ENCODE measurements at places on chromosomes 3 and 15.

DNA sequence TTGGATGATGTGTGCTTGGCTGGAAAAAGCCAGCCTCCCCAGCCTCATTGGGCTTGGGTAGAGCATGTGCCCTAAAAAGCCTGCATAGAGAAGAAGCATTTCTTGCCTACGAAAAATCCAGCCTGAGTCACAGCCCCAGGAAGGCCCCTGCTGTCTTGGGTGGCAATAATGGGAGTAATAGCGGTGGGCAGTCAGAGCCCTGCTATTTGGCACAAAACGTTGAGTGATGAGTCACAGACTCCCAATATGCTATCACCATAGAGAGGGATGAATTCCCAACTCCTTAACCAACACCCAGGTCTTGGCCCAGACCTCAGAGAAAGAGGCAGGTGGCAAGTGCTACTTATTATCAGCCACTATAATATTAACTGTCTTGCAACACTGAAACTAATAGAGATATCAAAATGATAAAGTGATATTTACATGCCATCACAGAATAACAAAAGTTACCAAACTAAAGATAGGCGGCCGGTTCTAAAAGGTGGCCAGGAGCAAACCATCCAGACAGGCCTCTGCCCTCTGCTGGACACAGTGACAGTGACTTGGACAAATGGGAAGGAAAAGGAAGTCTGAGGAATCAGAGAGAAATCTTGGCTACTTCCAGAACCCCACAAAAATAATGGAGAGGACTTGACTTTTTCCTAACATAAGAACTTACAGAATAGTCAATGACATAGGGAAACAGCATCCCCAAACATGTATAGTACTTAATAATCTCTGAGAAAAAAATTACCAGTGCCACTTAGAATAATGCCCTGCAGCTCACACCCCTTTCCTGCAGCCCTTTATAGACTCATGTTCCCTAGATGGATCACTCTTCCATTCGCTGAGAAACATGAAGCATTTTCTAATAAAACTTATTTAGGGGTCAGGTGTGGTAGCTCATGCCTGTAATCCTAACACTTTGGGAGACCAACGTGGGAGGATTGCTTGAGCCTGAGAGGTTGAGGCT lies 51.9 kb upstream of the MUC13 start:
- DNase-seq = no peak

DNA sequence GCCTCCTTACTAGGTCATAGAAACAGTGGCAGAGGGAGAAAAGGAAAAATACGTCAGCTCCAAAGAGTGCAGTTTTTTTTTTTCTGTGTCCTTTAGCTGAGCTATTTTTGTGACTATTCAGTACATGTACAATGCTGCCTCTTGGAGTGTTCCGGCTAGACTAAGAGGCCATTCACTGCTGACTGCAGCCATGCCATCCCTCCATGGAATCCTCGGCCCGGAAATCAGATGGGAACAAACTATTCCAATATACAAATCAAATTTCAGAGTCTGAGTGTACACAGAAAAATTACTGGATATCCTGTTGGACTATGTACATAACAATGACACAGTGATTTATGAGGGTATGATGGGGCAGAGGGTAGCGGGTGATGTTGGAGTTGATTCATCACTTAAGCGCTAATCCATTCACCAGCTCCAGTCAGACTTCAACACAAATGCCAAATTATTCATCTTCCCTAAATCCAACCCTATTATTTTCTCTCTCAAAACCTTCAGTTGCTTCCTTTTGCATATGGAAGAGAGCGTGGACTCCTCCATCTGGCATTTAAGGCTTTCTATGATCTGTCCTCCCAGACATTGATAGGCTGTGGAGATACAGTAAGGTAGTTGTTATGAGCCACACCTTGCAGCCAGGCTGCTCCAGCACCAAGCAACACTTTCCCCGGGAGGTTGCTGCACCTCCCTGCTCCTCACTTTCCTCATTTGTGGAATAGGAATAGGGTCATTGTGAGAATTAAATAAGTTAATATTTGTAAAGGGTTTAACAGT lies 109.1 kb downstream of the LPP start:
- no peak for DNase-seq

DNA sequence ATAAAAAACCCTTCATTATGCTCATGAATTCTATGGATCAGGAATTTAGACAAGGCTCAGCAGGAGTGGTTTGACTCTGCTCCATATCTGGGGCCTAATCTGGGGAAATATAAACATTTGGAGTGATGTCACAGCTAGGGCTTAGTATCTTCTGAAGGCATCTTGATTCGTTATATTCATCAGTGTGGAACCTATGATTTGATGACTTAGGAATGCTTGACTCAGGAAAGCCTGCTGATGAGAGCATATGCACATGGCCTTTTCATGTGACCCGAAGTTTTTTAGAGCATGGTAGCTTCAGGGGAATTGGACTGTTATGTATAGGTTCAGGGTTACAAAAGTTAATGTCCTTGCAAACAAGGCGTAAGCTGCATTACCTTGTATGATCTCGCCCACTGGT lies 184.9 kb upstream of the LRRC3B start:
- DNase-seq = no peak

DNA sequence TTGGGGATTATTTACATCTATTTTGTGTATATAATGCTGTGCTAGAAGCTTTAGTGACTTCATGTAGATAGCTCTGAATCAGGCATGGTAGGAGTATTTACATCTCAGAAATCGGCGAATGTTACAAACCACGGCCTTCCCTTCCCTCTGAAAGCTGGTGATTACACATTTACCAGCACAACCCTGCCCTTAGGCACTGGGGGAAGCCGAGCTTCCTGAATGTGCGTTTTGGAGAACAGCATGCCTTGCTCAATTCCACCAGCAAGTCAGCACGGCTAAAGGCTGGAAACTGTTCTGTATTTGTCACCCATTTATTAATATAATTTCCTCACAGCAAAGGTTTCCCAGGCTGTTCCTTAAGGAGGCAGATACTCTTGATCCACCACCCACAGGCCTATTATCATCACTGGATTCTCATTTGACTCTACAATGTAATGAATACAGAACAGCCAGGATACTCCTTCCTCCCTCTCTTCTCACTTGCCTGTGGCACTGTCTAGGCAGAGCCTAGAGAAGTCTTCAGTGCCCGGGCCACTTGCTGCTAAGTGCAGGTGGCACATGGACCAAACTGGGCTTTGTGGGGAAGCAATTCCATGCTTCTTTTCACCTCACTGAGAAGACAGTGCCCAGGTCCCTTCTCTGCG lies 55.2 kb upstream of the CACNA2D3 start:
- DNase-seq = no peak

DNA sequence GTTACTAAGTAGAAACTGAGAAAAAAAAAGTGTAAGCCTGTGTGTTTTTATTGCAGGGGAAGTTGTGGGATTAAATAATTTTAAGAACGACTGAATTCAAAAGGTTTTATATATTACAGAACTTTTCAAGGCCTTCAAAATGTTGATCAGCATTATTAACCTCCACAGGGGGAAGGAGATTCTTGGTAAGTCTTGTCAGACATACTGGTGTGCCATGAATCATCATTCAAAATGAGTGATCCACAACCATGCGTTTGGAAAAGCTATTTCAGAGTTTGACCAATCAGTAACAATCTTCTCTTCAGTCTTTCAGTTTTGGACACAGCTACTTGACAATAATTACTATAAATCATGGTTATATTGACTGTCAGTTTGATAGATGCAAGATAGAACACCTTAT lies 70.2 kb downstream of the ADAMTS9 start:
- no peak for DNase-seq

- no peak for DNase-seq
Observed at GRCh38 chr15:52680761-52681160, 1.6 kb upstream of the ATOSA start.

DNA sequence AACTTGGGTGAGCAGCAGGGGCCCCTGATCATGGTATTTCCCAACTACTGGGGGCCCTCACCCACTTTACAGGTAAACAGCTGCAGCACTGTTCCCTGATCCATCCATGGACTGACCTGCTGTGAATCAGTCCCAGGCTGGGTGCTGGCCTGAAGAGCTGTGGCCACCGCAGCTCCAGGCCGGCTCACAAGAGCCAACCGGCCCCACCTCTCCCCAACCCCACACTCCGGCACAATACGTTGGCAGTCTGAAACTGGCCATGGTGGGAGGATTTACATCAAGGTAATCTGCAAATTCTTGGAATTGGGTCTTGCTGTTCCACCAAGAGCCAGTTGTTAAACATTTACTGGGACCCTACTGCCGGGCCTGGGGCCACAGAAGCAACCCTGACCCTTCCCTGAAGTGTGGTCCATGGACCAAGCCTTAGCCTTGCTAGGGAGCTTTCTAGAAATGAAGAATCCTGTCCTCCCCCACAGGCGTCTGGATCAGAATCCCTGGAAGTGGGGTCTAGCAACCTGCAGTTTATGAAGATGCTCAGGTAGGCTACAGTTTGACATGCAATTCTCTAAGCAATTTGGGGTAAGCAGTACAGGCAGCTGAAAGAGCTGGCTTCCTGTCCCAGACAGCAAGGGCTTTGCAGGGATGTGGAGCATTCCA lies 3.7 kb downstream of the SLC6A20 start:
- DNase-seq = no peak

DNA sequence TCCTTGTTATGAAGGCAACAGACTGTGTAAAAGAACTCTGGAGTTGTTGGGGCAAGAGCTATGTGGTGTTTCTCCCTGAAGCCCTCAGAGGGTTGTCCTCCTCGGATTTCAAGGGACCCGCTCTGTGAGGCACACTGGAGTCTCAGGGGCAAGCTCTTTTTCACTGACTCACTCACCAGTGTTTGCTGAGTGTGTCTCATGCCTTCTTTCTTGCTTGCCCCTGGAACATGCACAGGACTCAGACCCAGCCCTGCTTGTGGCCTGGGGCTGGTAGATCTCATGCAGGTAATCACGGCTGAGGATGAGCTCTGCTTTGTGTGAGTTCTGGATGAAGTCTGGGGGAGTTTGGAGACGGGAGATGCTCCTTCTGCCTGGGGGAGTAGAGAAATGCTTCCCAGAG lies 93.7 kb downstream of the CACNA1D start:
- no peak for DNase-seq

DNA sequence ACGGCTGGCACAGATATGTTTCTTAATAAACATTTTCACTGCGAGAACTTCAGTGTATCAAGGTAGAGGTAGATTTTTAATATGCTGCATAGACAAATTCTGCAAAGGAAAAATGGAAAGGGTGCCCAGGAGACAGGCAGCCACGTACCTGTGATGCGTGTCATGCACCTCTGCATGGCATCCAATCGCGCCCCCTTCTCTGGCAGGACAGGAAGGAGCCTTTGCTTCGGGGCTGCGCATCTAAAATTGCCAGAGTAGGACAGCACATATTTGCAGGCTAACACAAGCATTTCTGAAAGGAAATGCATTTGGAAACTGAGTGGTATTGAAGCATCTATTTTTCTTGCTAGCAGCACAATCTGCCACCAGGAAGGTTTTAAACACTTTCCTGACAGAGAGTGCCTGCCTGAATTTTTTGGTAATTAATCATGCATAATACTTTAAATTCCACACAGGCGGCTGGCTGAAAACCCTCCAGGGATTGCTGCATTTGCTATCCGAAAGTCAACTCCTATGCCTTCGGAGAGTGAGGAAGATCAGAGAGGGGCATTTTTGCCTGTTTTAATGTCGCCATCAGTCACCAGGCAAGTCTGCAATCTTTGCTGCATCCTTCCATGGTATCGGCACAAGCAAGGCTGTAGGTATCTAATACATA lies 165.1 kb upstream of the ATP10A start:
- DNase-seq = no peak

- DNase-seq = no peak
Observed at GRCh38 chr3:187852842-187853730, 107.8 kb upstream of the BCL6 start.

GRCh38 chr3:50978991-50979667 lies 304.4 kb downstream of the DOCK3 start:
- no peak for DNase-seq

DNA sequence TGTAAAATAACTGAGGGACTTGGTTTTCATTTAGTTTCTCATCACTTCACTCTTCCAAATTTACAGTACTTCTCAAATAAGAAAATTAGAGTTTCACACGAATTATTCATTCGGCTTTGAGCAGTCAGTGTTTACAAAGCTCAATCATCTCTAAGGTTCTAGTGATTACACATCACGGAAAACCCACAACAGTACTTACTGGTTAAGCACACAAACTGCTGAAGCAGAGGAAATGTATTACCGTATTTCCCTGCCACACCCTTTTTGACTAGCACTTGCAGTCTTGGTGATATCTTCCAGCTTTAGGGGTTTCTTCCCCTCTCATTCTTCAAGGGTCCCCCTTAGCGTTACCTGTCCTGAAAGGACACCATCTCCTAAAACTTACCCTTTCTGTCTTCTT lies 164.8 kb upstream of the CDIN1 start:
- no peak for DNase-seq

GRCh38 chr3:167895684-167896083 lies 160.2 kb downstream of the SERPINI1 start:
- DNase-seq = no peak

DNA sequence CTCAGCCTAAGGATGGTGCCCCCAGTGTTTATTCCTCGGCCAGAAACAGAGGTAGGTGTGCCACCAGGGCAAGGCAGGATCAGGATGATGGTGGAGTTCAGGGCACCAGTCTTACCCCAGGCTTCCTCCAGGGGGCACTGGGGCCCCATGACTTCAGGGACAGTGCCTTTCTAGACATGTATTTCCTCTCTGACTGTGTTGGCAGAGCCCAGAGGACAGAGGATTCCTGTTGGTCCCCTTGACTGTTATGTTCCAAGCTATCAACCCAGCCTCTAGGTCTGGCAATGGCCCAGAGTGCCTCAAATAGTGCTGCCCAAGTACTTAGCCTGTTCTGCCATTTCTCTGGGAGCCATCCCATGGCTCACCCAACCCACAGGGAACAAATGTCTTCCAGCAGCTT lies 2.8 kb downstream of the HEMK1 start:
- no peak for DNase-seq

- no peak for DNase-seq
Observed at GRCh38 chr15:53305554-53305953, 453.9 kb downstream of the WDR72 start.

DNA sequence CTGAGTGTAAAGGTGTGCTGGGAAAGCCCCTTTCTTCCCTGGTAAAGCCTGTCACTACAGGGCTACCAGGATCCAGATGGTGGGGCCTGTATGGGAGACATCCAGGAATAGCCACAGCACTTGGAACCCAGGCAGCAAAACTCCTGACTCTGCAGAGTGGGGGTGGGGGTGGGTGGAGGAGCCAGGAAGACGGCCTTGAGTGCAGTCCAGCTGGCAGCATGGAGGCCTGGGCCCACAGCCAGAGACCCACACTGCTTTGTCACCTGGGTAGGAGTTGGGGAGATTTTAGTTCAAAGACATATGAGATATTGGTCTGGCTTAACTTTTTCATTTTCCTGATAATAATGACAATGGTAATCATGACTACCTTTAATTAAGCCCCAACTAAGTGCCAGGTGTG lies 116.7 kb upstream of the MRPS22 start:
- no peak for DNase-seq
